Activated CD4-positive, alpha-beta T cell treated with anti-CD3 and anti-CD28 coated beads for 1 hour (primary cell): ENCODE measurements at places on chromosomes 12 and 14.

DNA sequence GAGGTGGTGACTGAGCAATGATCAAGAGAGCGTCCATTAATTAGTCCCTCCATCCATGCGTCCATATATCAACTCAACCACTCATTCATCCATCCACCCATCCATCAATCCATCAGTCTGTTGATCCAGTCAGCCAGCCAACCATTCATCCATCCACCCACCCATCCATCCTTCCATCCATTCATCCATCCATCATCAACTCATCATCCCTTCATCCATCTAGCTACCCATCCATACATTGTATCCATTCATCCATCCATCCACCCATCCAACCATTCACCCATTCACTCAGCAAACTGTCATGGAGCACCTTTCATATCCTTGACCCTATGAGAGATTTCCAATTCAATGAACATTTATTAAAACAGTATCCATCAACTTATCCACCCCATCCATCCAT, 28.1 kb downstream of the MAP1LC3B2 start:
- no peak for DNase-seq

DNA sequence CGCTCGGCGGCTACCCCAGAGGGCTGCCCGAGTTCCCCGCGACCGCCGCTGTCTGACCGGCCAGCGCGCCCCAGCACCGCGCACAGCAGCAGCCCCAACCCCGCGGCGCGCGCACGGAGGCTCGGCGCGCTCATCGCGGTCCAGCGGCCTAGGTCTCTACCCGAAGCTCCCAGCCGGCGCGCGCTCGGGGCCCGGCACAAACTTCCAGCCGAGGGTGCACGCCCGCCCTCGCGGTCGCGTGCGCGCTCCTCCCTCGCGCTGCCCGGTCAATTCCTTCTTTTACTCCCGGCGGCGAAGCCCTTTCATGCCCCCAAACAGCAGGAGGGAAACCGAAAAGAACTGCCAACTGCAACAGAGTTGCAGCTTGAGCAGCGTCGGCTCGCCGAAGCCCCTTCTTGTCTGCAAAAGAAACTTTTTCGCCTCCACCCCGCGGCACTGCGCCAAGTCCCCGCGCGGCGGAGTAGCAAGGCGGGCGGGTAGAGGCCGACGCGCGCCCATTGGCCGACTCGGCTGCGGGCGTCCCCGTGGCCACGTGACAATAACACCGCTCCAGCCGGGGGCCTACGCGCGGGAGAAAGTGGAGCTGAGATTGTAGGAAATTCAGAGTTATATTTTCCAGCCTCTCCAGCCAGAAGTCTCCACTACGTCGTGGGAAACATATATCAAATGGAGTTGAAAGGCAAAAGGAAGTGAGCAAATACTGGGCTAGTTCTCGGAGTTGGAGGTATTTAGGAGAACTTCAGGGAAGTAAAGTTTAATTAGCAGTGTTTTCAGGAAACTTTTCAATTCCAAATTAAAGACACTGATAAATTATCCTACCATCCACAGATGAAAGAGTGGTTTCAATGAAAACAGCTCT, at the start of gene LRIG3:
Gene LRIG3, minus strand, starts transcription at position 403 of the 859 bp plus-strand sequence. Its CDS starts 269 bp downstream, at position 134.
- DNase-seq = no peak

- no peak for DNase-seq
Measured at GRCh38 chr12:93500201-93500600, 32.9 kb downstream of the MRPL42 start.

DNA sequence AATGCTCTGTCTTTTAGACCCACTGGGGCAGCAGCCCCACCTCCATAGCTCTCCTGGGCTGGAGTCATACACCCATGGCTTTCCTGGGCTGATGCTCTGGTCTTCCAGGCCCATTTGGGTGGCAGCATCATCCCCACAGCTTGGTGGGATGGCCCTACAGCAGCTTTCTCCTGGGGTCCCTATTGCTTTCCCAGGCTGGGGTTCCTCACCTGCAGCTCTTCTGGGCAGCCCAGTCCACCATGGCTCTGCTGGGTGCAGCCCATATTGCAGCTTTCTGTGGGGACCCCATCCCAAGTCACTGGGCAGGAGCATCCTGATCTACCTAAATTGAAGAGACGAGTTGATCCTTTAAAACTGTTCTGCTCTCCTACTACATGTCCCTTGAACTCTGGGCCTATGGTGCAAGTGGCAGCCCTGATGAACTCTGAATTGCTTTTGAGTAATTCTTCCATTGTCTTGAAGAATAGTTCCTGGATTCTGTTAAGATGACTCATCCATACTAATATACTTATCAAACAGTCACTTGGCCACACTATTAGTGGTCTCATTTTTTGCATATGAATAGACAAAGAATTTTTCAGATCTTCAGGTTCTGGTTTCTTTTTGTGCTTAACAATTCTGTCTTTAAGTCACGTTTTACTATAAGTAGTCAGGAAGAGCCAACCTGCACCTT, 390.1 kb downstream of the DPF3 start:
- no peak for DNase-seq

DNA sequence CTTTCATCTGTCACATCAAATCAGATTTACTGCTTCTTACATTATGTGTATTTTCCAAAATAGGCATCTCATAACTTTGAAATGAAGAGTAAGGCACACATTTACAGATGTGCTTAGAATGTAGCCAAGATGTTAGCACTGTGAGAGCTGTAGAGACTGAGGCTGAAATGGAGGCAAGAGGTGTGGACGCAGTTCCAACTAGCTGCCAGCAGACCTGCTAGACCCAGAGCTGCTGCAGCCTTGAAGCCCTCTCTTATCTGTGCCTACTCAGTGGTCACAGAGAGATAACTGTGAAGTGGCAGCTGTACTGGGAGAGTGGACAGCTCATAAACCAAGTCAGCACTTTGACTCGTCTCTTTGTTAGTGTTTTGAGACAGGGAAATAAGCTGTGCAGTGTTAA, 470.9 kb downstream of the CCER1 start:
- DNase-seq = no peak

DNA sequence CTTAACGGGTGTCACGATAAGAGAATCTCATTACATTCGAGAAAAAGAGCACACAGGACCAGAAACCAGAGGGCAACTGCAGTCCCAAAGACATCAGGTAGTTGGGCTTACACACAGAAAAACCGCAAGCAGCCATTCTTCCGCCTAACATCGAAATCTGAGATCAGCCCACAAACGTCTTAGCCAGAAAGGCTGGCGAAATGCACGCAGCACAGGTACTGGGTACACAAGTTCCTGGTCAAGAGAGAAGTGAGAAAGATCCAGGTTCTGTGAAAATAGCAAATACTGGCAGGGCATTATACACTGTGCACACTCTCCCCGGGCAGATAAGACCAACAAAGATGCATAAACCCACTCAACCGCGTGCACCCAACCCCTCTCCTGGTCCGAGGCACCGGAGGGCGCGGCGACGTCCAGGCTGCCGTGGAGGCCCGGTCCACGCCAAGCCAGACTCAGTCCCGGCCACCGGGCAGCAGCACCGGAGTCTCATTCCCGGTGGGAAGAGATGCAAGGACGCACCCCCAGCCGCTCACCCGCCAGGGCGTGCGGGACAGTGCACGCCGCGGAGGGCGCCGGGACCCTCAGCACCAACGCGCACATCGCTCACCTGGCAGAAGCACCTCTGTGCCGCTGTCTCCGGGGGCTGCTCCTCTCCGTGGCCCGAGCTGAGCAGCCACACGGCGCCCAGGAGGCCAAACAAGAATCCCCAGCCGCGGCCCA, 437 bp downstream of the ERO1A start:
- DNase-seq = peak; percentile 34

DNA sequence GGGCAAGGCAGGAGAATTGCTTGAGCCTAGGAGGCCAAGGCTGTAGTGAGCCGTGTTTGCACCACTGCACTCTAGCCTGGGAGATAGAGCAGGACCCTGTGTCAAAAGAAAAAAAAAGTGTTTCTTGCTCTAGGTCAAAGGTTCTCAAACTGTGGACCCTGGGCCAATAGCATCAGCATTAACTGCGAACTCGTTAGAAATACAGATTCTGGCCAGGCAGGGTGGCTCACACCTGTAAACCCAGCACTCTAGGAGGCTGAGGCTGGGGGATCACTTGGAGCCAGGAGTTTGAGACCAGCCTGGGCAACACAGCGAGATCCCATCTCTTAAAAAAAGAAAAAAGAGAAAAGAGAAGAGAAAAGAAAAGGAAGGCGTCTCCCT, 858 bp downstream of the RILPL2 start:
- no peak for DNase-seq

GRCh38 chr12:46445093-46445492, 72.5 kb upstream of the SLC38A2 start:
- DNase-seq = no peak

- DNase-seq = no peak
Measured at GRCh38 chr12:95959107-95959506, 16.0 kb downstream of the AMDHD1 start.

DNA sequence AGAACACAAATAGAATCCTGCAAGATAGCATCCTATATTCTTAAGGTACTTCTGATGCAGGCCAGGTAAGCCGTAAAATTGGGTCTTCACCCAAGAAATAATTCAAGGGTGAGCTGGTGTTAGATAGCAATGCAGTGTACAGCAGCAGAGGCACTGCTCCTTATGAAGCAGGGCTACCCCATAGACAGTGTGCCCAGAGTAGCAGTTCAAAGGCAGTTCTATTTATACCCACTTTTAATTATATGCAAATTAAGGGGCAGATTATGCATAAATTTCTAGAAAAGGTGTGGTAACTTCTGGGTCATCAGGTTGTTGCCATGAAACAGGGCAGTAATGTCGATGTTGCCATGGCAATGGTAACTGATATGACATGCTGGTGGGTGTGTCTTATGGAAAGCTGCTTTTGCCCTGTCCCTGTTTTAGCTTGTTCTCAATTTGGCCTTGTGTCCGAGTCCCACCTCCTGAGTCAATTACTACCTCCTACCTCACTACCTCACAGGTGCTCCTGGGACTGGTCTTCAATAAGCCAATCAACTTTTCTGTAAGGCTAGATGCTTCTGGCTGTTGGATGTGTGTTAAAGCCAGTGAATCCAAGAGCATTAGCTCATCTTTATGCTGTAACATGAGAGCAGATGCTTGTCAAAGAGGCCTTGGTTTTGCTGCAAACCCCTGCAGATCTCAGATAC, 61.0 kb downstream of the PPM1A start:
- no peak for DNase-seq

DNA sequence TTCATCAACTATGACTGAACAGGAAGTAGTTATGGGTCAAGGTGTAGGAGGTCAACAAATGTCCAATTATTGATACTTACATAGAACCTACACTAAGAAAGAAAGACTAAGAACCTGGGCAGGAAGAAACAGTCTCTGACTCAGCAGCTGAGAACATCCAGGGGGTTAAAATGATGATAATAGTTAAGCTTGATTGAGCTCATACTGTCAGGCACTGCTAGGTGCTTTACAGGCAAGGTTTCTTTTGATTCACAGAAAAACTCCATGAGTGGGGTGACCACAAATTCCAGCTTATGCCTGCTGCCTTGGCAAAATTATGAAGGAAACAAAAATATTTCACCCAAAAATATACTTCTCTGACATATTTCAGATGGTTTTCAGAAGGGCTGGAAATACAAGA, 75.0 kb downstream of the ACADS start:
- no peak for DNase-seq

- no peak for DNase-seq
Measured at GRCh38 chr12:22880331-22880730, 255.4 kb downstream of the ETNK1 start.

DNA sequence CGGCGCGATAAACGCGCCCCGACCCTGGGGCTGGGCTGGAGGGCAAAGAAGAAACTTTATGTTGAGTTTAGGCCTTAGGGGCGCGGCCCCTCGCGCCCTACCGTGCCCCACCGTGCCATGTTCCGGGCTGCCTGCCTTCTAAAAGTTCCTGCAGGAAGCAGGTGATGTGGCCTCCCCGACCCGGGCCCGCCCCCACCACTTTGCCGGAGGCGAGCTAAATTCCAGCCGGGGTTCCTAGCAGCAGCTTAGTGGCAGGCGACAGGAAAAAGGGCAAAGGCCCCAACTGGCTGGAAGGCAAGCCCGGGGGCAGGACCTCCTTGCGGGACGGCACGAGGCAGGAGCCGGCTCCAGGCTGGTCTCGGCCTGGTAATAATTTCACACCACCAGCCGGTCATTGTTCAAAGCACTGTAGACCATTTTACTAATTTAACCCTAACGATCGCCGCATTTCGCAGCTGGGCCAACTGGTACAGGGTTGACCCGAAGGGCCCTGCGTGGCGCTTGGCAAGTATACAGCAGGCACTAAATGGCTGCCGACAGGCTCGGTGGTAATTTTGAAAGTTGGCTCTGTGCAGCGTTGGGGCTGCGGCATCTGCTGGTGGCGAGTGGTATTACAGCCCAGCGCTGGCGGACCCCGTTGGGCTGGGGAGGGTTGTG, 895 bp upstream of the CCDC88C start:
- DNase-seq = peak; percentile 75

DNA sequence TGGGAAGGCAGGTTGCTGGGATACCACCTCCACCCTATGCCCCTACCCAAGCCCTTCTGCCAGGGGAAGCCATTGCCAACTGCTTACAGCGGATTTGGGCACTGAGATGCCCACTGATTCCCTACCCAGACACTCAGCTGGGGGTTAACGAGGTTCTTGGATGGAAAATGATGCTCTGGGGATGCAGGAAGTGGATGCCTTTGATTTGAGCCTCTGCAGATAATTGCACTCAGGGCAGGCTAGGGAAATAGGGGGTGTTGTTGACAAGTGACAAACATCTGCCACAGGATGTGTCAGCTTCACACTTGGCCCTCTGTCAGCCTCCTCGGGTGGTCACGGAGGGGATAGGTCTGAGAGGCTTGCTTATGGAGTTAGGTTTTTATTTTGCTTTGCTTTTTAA, 57.4 kb downstream of the RPH3A start:
- no peak for DNase-seq

DNA sequence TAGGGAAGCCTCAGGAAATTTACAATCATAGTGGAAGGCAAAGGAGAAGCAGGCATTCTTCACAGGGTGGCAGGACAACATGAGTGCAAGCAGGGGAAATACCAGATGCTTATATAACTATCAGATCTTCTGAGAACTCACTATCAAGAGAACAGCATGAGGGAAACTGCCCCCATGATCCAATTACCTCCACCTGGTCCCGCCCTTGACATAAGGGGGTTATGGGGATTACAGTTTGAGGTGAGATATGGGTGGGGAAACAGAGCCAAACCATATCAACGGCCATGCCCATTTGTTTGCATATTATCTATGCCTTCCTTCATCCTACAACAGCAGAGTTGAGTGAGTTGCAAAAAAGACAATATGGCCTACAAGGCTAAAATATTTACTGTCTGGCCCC, 140.2 kb upstream of the CCDC196 start:
- no peak for DNase-seq

GRCh38 chr12:76813972-76814371, 50.1 kb downstream of the ZDHHC17 start:
- no peak for DNase-seq

GRCh38 chr12:29516431-29516875, 19.0 kb upstream of the OVCH1 start:
- DNase-seq = no peak

GRCh38 chr12:49665384-49665783, 41.8 kb downstream of the FMNL3 start:
- DNase-seq = no peak

DNA sequence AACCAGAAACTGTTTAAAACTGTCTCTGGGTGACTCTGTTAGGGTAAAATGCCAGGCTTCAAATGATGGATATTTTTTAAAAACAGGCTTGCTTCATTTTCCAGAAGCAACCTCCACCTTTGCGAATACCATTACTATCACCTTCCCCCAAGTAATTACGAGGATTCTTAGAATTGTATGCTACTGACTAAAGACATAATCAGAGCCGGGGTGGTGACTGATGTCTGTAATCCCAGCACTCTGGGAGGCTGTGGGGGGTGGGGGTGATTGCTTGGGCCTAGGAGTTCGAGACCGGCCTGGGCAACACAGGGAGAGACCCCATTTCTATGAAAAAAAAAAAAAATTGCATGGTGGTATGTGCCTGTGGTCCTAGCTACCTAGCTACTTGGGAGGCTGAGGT, 38.3 kb downstream of the FGD6 start:
- no peak for DNase-seq

GRCh38 chr14:91906374-91906773, 39.0 kb upstream of the TC2N start:
- no peak for DNase-seq
